DMS53 (cell line): ENCODE measurements at places on chromosomes 3 and 15.
A peak's percentile ranks its signal among the peaks of the same experiment; 100 is the strongest.

- DNase-seq: no peak
Measured at GRCh38 chr3:18898911-18899310, 249.4 kb upstream of the KCNH8 start.

DNA sequence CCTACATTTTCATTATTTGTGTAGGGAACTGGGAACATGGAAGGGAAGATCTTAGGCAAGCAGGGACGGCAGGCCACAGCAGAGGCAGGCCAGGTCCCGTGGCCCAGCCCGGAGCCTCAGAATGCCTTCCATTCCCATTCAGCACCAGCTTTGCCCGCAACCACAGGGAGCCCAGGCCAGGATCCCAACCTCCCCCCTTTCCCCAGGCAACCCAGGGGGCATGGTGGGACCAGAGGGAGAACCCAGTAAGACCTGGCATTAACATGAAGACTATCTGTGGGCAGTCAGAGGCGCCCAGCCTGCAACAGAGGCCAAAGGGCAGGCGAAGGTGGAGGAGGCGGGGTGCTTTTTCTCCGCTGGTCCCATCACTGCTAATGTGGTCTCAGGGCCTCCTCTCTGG is 135.6 kb downstream of the TPRA1 start:
- DNase-seq: no peak

DNA sequence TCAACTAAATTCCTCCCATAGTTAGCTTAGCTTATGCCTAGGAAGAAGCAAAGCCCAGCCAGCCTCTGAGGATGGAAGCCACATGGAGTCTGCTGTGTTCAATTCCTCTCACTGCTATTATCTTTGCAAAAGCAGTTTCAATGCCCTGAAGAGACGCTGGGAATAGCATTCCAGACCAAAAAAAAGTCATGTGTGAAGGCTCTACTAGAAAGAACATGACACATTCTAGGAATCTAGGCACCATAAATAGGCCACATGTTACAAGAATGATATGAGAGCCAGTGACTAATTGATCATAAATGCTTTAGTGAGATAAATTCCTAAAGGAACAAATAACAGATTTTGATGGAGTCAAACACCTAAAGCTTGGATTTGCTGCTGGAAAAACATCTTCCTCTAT is 800.8 kb downstream of the TUSC7 start:
- no peak for DNase-seq

DNA sequence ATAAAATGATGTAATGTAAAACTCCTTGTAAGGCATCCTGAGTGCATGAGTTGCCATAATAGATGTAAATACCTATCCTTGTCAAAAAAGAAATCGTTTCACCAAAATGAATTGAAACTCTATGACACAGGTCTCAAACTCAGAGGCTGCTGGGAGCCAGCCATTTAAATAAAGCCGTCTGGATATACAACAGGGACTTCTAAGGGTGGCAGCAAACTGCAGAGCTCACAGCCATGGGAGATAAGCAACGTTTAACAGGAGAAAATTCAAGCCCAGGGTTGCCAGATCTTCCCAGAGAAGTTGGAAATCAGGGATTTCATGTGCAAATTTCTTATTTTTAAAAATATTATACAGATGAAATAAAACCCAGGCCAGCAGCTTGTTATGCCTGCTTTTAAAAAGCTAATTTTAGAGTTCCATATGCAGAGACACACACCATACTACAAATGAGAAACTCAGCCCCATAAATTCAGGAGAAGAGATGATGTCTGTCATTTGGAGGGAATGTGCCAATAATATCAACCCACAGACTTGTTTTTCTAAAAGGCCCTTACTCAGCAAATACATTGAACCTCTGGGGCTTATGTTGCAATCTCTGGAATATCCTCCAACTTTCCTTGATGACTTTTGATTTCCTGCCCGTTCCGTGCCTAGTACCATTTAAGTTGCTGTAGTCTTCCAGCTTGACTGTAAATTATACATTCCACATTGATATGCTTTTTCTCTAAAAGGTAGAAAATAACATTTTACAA is 75.6 kb downstream of the AQP9 start:
- DNase-seq: no peak

DNA sequence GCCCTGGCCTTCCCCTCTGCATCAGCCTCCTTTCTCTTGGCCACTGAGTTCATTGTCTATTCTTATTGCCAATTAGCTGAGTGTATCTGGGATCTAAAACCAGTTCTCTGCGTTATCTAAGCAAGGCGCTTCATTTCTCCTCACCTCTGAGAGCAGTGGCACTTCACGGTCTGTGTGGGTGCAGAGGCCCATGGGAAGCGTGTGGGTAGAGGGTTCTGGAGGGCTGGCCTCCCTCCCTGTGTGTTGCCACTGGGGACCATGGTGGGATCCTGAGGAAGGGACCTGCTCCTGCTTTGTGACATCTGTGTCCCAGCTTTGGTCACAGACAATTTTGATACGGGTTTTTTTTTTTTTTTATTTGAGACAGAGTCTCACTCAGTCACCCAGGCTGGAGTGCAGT is 32.7 kb downstream of the EDEM1 start:
- no peak for DNase-seq

- no peak for DNase-seq
Measured at GRCh38 chr3:146243559-146243958, 7.3 kb downstream of the PLSCR4 start.

DNA sequence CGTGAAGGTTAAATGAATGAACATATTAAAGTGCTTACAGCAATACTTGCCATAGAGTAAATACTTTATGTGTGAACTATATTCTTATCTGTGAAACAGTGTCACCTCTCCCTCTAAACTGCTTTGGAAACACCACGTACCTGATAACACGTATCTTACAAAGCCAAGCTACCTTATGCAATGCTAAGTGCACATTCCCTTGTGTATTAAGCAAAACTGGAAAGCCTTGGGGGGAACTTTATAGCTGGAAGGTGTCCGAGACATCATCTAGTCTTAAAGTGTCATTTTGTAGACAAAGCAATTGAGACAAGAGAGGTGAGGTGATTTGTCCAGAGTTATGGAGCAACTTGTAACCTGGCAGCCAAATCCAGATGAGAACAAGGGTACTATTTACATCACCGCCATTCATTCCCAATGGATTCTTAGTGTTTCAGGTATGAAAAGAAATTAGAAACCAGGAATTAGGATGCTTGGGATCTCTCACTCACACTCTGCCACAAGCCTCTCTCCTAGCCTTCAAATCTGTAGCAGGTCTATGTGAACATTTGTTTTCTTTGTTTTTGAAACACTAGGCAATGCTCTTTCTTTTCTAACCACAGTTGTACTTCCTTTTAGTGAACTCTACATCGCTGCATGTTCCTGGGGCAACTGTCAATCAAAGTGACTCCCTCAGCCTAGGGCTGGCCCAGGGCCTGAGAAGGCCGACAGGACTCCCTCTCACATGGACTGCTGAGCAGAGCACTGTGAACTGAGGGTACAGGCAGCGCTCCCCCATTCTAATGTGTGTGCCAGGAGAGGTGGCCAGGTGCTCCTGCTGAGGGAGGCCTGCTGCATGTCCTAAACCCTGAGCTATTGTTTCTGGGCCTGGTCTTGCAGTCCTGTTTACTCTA is 13.9 kb upstream of the MGLL start:
- no peak for DNase-seq

GRCh38 chr3:11769704-11770476 is 76.8 kb downstream of the TAMM41 start:
- no peak for DNase-seq

GRCh38 chr3:159726231-159726964 is 262.2 kb upstream of the IL12A start:
- no peak for DNase-seq

DNA sequence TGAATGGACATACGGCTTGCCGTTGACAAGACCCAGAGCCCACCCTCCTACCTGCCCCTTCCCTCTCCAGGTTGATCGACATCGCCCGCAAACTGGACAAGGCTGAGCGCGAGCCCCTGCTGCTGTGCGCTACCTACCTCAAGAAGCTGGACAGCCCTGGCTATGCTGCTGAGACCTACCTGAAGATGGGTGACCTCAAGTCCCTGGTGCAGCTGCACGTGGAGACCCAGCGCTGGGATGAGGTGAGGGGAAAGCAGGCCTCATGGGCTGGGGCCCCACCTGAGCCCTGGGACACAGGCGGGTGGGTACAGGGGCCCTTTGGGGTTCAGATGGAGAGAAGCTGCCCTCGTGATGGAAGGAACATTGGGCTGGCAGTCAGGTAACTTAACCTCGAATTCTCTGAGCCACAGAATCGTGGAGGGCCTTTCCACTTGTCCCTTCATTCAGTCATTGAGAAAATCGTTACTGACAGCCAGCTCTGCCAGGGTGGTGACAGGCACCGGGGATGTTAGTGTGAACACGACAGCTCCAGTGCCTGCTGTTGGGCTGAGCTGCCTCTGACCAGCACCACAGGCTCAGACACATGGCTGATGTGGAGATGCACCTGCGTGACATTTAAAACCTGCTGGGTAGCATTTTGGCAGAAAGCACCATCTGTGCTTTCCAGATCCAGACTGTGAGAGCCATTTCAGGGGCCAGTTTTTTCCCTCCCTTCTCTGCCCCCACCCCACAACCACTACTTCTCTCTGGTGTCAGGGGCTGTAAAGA is 25.6 kb upstream of the RHO start:
- DNase-seq: peak; percentile 16

GRCh38 chr3:30292192-30292893 is 314.1 kb upstream of the TGFBR2 start:
- peak; percentile 22 for DNase-seq

DNA sequence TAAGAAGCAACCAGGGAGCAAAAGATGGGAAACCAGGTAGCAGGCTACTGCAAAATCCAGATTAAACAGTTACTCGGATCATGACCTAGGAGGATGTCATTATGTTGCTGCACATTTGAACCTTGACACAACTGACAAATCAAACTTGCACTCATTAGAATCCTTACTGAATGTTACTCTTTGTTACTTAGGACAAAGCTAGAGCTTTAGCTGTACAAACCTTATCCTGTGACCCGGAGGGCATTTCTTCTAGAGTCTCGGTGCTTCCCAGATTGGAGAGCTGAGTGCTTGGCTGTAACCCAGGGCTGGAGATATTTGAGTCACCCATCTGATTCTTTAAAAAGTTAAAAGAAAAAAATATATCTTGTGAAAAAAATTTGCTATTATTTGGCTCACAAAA is 43.4 kb downstream of the DCP1A start:
- no peak for DNase-seq

- no peak for DNase-seq
Measured at GRCh38 chr15:91171334-91171733, 71.3 kb downstream of the SV2B start.

DNA sequence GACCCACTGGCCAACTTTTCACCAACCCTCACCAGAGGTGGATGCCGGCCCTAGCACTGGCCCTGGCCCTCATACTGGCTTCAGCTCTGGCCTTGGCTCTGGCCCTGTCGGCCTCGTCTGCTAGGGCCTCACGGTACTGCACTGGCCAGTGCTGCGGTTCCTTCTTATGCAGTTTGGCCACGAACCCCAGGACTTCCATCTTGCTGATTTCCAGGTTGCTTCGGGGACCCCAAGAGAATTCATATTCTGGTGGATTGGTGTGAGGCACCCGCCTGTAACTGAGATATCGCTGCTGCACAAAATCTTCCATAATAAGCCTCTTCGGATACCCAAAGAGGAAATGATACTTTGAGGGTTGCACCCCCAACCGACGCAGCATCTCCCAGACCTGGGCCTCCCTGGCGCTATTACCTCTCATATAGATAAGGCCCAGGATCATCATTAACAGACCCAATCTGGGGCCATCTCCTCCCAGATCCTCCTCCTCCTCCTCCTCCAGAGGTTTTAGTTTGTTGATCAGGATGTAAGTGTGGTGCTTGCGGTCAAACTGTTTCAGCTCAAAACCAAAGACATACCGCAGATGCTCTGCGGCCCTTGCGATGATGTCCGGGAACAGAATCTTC is 883 bp downstream of the MAGEF1 start:
- DNase-seq: peak; percentile 37

DNA sequence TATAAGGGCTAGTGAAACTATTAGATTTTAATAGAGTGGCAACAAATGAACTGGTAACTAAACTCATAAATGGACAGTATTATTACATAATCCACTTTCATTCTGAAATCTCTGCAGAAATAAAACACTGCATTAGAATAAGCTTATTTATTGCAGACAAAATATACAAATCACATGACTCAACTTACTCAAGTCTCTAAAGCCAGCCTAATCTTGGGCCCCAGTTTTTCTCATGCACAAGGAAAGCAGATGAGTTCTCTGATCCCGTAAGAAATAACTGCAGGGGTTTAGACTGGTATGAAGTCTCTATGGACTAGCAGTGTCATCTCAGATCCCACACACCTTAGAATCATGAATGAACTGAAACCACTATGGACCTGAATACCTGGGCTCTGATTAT is 5.8 kb downstream of the DLG1 start:
- DNase-seq: no peak

- no peak for DNase-seq
Measured at GRCh38 chr3:79005084-79005483, 762.7 kb downstream of the ROBO1 start.

GRCh38 chr3:71277341-71277740 is 306.2 kb downstream of the FOXP1 start:
- DNase-seq: no peak

GRCh38 chr15:35329521-35329961 is 216.4 kb downstream of the DPH6 start:
- no peak for DNase-seq

- DNase-seq: peak; percentile 95
Measured at GRCh38 chr3:97579365-97579764, 185.2 kb upstream of the ARL6 start.

DNA sequence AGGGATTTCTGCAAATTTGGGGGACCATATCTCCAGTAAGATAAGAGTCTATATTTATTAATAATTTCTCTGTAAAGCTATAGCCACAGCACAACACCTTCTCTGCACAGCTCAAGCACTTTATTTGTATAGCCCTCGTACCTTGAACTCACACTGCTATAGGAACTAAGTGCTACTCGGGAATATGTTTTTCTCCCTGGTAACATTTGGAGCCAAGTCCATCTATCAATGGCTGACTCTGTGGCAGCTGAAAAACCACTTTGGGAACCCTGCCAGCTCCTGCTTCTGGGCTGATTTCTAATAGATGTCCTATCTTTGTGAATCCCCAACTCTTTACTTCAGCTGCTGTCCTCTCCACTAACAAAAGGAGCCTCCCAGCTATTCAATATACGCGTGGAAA is 298.5 kb downstream of the GBE1 start:
- peak; percentile 30 for DNase-seq

- peak; percentile 45 for DNase-seq
Measured at GRCh38 chr15:81265256-81265943, 58.5 kb downstream of the STARD5 start.
